ENCODE measurements at places on chromosomes 4 and X.

DNA sequence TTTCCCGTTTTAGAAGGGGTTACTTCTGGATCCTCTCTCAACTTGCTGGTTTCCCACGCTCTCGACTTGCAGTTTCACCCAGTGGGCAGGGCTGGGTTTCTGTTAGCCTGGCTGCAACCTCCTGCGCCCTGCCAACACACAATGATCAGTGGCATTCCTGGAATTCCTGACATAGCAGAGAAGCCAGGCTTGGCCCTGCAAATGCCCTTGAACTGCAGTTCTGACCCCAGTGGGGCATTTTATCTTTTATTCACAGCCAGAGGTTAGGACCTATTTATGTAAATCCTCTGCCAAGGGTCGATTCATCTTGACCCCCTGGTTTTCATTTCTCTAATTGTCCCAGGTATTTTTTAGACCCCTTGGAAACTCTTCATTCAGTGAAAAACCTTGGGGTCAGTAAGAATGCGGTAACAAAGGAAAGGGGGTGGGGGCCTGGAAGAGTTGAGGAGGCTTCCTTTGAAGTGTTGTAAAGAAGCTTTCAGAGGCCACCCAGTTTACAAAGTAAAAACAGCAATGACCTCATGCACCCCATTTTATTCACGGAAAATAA lies 217.6 kb downstream of the ZNF674 start:
- no peak for DNase-seq

DNA sequence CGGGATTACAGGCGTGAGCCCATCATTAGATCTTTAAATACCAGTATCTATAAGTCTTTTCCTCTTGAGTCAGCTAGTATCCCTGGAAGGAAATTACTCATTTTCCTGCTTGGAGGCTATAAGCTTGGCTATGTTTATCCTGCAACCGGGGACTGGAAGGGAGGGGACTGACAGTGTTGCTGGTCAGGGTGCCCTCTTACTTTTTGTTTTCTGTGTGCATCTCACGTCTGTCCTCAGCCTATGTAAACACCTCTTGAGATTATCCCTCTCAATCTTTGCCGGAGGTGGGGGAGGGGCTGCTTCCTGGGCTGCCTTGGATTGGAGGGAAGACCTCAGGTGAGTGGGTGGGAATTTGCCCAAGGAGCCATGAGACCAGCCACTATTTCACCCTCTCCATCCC lies 37.0 kb downstream of the HTT start:
- no peak for DNase-seq

- DNase-seq, result no peak
Measured at GRCh38 chrX:134174859-134175258, 62.1 kb upstream of the CCDC160 start.

- DNase-seq, result no peak
Measured at GRCh38 chr4:140255467-140255866, 101.5 kb upstream of the MAML3 start.

DNA sequence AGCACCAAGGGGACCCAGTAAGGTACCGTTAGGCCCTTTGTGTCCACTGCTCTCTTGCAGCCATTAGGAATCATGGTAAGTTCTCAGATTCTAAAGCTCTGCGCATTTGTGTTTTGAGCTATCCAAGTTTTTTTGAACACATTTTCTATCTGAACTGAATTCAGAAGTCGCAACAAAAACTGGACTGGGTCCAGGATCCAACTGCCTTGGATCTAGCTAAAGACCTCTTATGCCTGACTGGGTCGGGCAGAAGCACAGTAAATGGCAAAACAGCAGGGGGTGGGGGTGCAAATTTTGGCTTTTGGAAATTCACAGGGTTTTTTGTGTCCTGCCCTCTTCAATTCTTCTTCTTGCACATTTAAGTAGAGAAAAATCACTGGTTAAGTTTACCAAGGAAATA lies 30.0 kb downstream of the RCHY1 start:
- no peak for DNase-seq

DNA sequence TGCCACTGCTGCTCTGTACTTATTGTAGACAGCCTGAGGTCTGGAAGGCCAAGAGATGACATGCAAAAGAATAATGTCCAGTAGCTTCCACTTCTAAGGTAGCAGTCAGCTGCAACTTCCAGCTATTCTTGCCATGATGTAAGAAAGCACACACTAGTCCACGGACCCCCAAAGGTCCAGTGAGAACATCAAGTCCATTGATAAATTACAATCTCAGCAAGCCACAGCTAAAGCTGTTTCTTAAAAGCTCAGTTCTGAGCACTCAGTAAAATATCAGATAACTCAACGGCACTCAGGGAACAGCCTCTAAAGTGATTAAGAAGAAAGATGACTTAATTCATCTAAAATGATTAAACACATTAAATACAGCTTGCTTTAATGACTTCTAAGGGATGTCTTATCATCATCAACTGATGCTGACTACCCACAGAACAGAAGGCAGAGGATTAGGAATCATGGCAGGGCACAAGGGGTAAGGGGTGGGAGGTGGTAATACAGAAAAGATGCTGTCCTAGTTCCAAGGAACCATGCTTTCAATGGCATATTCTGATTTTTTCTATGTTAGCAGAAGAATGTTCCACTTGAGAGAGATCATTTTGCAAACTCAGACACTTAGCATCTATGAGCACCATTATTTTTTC lies 99.1 kb upstream of the CBR4 start:
- no peak for DNase-seq

DNA sequence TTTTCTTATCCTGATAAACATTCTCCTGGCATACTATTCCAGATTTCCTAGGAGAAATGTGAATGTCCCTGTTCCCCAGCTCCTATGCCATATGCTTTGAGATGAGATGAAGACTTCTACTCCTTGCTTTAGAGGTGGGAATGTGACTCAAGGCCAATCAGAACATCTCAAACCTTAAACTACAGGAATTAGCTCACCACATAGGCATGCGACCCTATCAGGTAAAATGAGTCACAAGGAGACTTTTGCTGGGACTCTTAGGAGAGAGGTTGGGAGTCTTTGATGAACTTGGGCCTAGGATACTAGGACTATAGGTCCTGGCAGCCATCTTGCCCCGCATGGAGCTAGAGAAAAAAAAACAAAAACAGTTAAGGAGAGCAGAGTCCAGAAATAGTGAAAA lies 5.8 kb upstream of the USO1 start:
- DNase-seq, result no peak

GRCh38 chrX:123455693-123456092 lies 271.6 kb downstream of the GRIA3 start:
- no peak for DNase-seq

GRCh38 chrX:119187298-119187697 lies 48.8 kb upstream of the PGRMC1 start:
- no peak for DNase-seq

GRCh38 chr4:54745031-54745770 lies 87.4 kb downstream of the KIT start:
- no peak for DNase-seq

DNA sequence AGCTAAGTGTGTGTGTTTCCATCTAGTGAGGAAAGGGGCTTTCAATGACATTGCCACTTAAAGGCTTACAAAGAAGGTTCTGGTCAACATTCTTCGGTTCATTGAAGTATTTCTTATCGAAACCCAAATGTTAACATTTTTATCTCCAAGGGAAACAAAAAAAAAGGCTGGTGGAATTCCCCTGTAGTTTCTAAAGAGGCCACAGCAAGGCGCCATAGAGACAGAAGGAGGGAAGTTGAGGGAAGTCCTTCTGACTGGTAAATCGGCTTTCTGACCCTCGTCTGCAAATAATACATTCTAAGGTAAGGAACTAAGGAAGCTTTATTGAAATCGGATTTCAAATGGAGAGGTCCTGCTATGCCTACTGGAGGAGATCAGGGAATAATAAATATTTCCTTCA lies 1.7 kb upstream of the ZFP42 start:
- no peak for DNase-seq

GRCh38 chr4:67051000-67051789 lies 494.1 kb downstream of the CENPC start:
- no peak for DNase-seq

DNA sequence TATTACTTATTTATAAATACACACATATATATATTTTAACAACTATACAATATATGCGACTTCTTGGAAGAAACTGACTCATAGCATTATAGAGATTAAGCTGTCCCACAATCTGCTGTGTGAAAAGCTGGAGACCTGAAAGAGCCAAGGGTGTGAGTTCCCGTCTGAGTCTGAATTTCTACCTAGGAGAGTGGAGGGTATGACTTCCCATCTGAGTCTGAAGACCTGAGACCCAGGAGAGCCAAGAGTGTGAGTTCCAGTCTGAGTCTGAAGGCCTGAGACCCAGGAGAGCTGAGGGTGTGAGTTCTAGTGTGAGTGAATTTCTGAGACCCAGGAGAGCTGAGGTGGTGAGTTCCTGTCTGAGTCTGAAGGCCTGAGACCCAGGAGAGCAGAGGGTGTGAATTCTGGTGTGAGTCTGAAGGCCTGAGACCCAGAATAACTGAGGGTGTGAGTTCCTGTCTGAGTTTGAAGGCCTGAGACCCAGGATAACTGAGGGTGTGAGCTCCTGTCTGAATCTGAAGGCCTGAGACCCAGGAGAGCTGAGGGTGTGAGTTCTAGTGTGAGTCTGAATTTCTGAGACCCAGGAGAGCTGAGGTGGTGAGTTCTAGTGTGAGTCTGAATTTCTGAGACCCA lies 8.9 kb upstream of the P2RY8 start:
- DNase-seq, result no peak

- DNase-seq, result no peak
Measured at GRCh38 chr4:94819371-94820168, 61.8 kb downstream of the BMPR1B start.

- no peak for DNase-seq
Measured at GRCh38 chrX:105725228-105725627, 97.1 kb upstream of the NRK start.

GRCh38 chr4:68592673-68593072 lies 16.6 kb upstream of the UGT2B17 start:
- DNase-seq, result no peak

- no peak for DNase-seq
Measured at GRCh38 chr4:152996672-152997071, 60.5 kb downstream of the FHDC1 start.

DNA sequence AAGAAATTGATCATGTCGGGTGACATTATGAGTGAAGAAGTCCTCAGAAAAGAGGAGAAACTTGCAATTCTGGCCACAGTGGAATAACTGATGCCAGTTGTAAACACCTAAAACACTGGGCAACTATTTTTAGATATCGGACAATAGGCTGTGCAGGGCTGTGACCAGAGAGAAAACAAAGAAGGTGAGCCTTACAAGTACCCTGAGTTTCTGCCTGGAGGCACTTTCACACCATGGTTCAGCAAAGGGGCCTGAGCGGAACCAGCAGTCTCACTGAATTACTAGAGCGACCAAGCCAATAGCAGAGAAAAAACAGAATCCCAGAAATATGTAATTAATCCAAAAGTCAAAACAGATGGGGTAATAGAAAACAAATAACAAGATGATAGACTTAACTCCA lies 11.2 kb downstream of the IRAK1 start:
- no peak for DNase-seq

- no peak for DNase-seq
Measured at GRCh38 chr4:95548738-95549245, at the start of gene UNC5C. Gene UNC5C, minus strand, starts transcription at chr4:95548973.
